Central memory CD4-positive, alpha-beta T cell (primary cell): ENCODE measurements at places on chromosomes 2 and 18.

- no peak for DNase-seq
Measured at GRCh38 chr2:48527226-48527885, 2.6 kb upstream of the STON1 start.

- DNase-seq = no peak
Measured at GRCh38 chr2:6474161-6475140, 391.3 kb downstream of the CMPK2 start.

DNA sequence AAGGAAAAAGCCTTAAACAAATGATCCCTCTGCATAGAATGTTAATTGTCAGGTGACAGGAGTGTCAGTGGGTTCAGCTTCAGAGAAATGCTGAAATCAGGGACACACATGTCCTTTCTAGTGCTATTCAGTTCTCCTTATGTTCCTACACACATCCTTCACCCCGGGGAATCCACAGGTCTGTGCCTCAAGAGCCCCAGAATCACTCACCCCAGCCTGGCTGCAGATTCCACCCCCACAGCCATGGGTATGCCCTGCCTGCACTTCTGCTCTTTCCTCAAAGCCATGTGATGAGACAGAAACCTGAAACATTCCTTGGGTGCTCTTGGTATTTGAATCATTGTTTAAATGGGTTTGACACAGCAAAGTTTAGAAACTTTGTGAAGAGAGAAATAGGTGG, 27.4 kb upstream of the FZD7 start:
- no peak for DNase-seq

DNA sequence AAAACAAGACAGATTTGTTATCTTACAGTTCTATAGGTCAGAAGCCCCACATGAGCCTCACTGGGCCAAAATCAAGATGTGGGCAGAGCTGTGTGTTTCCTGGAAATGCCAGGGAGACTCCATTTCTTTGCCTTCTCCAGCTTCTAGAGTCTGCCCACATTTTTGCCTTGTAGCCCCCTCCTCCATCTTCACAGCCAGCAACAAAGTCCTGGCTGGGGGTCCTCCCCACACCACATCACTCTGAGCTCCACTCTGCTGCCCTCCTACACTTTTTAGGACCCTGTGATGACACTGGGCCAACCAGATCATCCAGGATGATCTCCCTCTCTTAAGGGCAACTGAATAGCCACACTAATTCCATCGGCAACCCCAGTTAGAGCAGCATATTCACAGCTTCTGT, 34.3 kb downstream of the ASB1 start:
- DNase-seq = no peak

GRCh38 chr2:181172676-181173075, 192.3 kb downstream of the UBE2E3 start:
- DNase-seq = no peak

DNA sequence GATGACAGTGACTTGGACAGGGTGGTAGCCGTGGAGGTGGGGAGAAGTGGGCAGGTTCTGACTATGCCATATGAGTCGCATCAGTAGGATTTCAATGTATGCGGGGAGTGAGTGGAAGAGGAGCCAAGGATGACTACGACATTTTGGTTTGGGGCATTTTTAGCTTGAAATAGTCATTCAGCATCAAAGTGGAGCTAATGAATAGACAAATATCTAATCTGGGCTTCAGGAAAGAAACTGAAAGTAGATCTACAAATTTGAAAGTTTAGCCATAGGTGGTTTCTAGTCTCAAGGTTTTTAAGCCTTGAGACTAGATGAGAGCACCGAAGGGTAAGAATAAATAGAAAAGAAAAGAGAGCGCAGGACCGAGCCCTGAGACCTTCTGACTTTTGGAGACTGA, 58.3 kb downstream of the FEZ2 start:
- DNase-seq = no peak

GRCh38 chr2:9800975-9801726, 42.1 kb upstream of the TAF1B start:
- peak; percentile 72 for DNase-seq

DNA sequence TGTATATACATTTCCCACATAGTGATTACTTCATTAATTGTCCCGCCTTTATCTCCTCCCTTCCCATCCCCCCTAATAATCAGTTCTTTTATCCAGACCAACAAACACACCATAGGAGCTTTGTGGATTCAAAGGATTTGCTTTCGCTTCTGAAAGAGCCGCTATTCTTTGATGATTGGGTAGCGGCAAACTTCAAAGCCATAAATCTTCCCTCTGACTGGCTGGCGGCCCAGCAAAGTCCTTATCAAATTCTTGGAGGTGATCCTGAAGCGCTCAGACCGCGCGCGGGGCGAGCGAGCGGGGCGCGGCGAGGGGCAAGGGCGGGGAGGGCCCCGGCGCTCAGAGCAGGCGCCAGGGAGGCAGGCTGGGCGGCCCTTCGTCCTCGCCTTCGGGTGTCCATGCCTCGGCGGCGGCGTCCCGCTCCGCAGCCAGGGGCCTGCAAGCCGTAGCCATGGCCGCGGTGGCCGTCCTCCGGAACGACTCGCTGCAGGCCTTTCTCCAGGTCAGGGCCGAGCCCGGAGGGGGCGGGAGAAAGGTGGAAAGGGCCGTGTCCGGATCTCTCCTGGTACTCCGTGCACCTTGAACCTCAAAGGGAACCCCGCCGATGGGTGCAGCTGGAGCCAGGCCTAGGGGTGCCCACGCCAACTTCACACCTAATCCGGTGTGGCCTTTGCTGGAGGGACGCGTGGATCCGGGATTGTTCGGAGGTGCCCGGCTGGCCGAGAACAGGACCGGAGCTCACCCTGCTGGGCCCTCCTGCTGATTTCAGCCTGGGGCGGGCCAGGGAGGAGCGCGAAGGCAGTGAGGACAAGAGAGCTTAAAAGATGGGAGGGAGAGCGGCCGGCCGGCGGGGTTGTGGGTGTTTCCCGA, at the start of gene SP5:
Gene SP5, plus strand, starts transcription at position 276 of the 870 bp plus-strand sequence. Its CDS starts 176 bp downstream, at position 452.
- DNase-seq = peak; percentile 49

DNA sequence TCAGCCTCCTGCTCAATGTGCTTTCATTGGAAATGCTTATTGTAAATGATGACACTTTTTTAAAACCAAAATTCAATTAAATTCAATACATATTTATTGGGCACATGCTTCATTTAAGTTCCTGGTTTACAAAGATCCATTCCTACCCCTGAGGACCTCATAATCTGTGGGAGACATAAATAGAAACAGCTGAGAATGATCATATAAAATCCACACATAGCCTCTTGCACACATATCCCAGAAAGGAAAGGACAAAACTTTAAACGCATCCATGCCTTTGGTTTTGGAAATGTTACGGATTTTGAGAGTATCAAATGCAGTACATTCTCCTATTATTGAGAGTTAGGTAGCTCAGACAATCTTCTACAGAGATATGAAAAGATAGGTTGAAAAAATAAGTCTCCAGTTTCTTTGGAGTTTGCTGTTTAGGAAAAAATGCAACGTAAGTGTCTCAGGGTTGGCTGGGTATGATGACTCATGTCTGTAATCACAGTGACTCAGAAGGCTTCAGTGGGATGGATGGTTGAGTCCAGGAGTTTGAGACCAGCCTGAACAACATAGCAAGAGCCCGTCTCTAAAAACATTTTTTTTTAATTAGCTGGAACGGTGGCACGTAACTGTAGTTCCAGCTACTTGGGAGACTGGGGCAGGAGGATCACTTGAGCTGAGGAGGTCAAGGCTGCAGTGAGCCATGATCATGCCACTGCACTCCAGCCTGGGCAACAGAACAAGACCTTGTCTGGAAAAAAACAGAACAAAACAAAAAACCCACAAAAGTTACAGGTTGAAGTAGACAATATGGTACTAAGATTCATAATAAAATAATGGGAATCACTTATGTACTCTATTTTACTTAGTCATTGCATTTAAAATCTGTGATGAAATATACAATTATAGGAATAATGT, 3.9 kb upstream of the PRELID3A start:
- DNase-seq = no peak

DNA sequence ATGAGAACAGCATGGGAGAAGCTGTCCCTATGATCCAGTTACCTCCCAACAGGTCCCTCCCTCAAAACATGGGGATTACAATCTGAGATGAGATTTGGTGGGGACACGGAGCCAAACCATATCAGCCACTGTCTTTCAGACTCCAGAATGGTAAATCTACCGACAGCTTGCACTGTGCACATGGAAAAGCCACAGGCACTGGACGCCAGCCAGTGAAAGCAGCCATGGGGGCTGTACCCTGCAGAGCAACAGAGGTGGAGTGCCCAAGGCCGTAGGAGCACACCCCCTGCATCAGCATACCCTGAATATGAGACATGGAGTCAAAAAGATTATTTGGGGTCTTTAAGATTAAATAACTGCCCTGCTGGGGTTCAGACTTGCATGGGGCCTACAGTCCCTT, 218.4 kb downstream of the PDE1A start:
- no peak for DNase-seq

DNA sequence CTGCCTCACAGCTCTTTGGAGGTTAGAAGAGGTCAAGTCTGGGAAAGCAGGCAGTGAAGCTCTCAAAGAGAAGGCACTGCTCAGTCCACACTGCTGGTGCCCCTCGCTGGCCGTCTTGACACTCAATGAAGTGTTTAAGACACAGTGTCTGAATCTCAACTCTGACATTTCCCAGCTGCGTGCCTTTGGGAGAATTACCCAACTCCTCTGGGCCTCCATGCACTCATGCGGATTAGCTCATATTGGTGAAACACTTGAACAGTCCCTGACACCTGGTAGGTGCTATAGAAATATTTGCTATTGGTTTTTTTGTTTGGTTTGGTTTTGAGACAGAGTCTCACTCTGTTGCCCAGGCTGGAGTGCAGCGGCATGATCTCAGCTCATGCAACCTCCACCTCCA, 281.0 kb downstream of the SRBD1 start:
- no peak for DNase-seq

- no peak for DNase-seq
Measured at GRCh38 chr2:119339562-119339923, 27.1 kb downstream of the C2orf76 start.

- no peak for DNase-seq
Measured at GRCh38 chr2:226790011-226790410, 9.6 kb downstream of the IRS1 start.

DNA sequence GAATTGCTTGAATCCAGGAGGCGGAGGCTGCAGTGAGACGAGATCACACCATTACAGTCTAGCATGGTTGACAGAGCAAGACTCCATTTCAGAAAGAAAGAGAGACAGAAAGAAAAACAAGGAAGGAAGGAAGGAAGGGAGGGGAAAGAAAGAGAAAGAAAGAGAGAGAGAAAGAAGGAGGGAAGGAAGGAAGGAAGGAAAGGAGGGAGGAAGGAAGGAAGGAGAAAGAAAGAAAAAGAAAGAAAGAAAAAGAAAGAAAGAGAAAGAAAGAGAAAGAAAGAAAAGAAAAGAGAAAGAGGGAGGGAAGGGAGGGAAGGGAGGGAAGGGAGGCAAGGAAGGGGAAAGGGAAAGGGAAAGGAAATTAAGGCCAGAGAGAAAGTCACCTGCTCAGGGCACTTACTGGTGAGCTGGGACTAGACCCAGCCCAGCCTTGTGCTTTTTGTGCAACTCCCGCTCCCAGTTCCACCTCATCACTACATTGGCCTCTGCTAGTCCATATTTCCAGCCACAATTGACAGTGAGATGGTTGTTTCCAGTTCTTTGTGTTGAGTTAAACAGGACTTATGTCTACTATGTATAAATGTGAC, 35.7 kb downstream of the MOGAT1 start:
- no peak for DNase-seq

DNA sequence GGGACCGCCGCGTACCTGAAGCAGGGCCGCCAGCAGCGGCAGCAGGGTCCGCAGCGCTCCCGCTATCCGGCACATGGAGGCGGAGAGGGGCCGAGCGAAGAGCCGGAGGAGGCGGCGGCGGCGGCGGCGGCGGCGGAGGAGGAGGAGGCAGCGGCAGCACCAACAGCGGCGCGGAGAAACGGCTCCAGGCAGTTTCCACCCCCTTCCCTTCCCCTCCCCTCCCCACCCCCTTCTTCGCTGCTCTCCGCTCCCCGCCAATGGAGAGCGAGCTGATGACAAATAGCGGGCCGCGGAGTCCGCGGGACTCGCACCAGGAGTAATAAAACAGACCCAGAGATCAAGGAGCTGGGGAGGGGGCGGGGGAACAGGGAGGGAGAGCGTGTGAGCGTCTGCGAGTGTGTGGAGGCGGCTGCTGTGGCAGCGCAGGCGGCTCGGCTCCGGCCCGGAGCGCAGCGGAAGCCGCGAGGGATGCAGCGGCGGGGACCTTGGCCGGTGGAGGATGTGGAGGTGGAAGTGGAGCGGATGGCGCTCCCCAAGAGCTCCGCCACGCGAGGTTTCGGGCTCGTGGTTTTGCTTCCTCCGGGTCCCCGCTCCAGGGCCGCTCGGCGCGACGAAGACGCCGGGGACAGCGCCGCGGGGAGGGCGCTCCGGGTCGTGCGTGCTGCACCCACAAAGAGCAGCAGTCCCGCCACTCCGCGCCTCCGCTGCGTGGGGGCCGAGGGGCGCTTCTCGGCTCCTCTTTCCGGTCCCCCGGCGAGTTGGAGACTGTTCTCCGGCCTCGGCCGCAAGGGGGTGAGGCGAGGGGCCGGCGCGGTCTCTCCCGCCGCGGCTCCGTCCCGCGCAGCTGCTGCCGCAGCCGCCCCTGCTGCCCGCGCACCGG, at the start of gene CDH2:
Gene CDH2, minus strand, starts transcription at position 183 of the 880 bp plus-strand sequence. Its CDS starts 108 bp downstream, at position 75.
- no peak for DNase-seq

GRCh38 chr18:74264303-74265020, 27.3 kb downstream of the CYB5A start:
- no peak for DNase-seq
